Fibroblast of skin of right quadriceps (primary cell): ENCODE measurements at places on chromosomes 1 and 21.
A peak's percentile ranks its signal among the peaks of the same experiment; 100 is the strongest.

DNA sequence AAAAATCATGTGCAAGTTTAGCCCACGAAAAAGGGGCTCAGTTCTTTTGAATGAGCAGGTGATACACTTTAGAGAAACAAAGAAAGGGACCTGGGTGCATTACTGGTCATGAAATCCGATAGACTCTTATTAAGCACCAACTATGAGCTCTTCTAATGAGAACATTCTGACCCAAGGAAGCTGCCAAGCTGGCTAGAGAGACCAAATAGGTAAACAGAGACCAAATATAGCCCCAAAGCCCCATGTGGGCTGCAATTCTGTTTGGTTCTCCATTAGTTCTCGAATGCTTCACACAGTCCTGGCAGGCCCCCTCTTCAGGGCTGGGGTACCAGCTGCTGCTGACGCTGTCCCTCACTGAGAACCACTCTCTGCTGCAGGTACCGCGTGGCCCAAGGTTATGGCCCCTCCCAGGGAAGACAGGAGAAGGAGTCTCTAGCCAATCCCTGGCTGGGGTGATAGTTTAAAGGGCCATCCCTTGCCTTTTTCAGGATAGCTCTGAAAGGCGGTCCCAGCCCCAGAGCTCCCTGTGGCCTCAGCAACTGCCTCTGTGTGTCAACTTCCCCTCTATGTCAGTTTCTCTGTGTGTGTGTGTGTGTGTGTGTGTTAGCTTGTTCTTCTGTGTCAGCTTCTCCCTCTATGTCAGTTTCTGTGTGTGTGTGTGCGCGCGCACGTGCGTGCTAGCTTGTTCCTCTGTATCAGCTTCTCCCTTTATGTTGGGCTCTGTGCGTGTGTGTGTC, 7.1 kb upstream of the UBXN10 start:
- DNase-seq, result no peak

DNA sequence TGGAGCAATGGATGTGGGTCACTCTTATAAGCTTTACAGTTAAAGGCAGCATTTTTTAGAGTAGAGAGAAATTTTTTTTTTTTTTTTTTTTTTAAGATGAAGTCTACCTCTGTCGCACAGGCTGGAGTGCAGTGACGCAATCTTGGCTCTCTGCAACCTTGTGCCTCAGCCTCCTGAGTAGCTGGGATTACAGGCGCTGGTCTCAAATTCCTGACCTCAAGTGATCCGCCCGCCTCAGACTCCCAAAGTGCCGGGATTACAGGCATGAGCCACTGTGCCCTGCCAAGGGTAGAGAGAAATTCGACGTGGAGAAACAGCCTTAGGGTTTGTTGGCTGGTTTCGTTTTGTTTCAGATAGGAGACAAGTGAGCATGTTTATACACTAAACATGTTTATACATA, 594.2 kb upstream of the ADAMTS5 start:
- DNase-seq, result no peak

GRCh38 chr21:45809421-45809820, 165.9 kb downstream of the PCBP3 start:
- DNase-seq, result no peak

DNA sequence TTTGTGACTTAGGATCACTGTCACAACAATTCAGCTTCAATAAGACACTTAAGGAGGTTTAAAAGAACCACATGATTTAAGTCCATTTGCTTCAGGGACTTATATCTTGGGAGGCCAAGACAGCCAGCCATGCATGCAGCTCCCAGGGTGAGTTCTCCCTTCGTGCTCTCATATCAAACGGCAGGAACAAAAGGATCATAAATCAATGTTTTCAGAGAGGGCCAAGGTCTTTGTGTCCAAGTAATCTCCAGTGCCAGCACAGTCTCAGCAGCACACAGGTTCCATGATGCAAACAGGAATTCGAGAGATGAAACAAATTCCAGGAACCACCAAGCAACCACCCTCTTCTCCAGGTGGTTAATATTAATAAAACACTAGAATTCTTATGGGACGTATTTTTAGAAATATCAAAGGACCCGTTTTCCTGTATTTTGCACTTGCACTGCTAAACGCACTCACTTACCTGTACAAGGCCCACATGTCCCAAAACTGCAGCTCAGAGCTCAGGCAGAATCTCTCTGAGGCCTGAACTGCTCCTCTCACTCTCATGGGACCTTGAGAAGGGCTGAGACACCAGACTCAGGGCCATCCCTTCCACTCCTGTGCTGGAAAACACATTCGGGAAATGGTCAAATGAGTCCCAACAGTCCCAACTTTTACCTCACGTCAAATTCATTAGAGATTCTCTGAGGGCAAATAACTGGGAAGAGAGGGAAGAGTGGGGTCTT, 100.0 kb upstream of the RAB4A start:
- no peak for DNase-seq

DNA sequence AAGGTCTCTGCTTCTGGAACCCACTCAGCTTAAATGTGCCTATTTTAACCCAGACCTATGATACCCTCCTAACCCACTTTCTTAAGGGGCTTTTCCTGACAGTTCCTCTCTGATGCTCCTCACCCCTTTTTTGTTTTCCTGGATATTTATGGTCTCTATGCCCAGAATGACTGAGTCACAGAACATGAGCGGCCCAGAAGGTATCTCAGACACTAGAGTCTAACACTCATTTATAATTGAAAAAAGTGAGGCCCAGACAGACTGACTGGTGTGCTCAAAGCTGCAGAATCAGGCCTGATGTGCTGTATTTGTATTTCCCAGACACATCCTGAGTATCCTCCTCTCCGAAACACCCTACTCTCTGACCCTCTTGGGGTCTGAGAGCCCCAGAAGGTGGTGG, 44.0 kb downstream of the LRRC71 start:
- peak; percentile 40 for DNase-seq
